NCI-H1436 (cell line): ENCODE measurements at places on chromosomes 2 and 18.

DNA sequence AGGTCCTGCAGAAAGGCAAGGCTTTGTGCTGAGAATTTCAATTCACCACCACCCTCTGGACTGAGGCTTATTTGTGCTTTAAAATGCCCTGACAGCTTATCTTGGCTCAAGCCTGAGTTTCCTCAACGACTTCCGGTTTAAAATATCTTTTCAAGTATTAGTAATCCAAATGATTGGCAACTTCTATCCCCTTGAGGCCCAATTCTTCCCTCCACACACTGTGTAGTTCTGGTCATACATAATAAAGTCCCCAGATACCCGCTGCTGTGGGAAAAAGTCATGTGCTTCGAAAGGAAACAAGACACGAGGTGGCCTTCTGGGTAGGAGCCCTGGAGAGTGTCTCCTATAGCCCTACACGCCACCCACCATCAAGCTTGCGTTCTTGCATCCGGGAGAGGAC, 393.4 kb downstream of the ALK start:
- no peak for DNase-seq

- no peak for DNase-seq
Measured at GRCh38 chr18:43393174-43393573, 115.9 kb upstream of the SYT4 start.

DNA sequence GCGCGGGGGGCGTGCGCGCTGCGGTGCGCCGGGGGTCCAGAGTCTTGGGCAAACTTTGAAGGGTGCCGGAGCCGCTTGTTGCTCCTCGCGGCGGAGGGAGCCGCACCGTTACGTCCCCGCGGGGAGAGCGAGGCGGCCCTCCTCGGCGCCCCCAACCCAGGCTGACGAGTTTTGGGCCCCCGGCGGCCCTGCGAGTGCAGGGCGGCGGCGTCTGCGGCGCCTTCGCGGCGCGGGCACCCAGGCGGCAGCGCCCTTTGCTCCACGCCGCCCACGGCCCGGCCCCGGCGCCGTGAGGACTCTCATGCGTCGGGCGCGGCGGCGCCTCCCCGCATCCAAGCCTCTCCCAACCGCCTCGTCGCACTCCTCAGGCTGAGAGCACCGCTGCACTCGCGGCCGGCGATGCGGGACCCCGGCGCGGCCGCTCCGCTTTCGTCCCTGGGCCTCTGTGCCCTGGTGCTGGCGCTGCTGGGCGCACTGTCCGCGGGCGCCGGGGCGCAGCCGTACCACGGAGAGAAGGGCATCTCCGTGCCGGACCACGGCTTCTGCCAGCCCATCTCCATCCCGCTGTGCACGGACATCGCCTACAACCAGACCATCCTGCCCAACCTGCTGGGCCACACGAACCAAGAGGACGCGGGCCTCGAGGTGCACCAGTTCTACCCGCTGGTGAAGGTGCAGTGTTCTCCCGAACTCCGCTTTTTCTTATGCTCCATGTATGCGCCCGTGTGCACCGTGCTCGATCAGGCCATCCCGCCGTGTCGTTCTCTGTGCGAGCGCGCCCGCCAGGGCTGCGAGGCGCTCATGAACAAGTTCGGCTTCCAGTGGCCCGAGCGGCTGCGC, 814 bp downstream of the FZD7 start:
- DNase-seq = no peak

DNA sequence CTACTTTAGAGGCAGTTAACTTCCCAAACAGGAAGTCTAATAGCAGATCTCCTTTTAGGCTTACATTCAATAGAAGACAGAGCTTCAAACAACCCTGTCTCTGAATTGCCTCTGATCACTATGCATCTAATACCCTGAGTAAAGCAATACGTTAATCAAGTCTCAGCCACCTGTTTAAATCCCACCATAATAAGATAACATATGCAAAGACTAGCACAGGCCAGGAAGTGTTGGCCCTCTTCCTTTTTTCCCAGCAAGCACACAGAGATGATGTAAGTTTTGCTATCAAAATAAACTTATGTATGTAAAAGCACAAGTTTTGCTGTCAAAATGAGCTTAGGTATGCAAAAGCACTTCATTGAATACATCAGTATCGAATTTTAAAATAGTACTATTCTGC, 385.5 kb downstream of the RND3 start:
- no peak for DNase-seq

GRCh38 chr2:183089192-183089851, 10.8 kb downstream of the DUSP19 start:
- no peak for DNase-seq

- peak; percentile 44 for DNase-seq
Measured at GRCh38 chr2:209688385-209688784, 83.2 kb upstream of the UNC80 start.

DNA sequence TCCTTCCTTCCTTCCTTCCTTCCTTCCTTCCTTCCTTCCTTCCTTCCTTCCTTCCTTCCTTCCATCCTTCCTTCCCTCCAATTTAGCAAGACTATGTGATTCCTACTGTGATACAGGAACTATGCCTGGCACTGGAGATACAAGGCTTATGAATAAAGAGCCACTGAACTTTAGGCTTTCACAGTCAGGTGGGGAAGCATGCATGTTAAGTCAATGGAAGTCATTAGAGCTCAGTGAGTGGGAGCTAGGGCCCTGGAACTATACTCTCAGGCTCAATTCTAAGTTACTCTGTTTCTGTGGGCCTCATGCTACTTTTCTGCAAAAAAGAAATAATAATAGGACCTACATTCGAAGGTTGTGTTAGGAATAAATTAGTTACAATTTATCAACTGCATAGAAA, 527.6 kb upstream of the ZEB2 start:
- no peak for DNase-seq

DNA sequence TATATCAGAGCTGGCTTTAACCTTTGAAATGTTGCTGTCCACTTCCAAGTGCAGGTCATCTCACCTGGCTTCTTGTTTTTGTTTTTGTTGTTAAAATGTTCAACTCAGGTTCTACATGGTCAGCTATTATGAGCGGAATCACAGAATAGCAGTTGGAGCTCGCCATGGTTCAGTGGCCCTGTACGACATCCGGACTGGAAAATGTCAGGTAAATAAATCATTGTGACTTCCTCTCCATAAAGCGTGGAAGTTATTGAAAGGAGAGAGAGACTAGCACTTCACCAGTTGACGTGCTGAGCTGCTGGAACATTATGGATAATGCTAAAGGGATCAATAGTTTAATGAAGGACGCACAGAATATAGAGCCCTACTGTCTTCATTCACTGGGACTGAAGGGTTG, 184.6 kb upstream of the BOD1L2 start:
- DNase-seq = no peak

GRCh38 chr2:128599700-128600099, 281.0 kb upstream of the HS6ST1 start:
- DNase-seq = no peak

DNA sequence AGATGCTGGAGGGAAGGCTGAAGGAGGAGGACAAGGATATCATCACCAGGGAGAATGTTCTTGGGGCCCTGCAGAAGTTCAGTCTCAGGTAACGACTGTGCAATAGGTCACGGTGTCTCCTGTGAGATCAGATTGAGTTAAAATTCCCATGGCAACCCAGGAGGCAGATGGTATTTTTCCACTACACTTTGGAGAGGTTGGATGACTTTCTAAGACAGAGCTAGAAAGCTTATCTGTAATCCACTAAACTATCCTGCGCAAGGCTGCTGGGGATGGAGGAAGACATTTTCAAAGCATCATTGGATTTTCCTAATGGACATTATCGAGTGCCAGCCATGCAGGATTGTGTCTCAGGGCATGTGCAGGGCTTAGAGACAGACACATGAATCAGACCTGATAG, 74.6 kb downstream of the ARMC9 start:
- no peak for DNase-seq

- no peak for DNase-seq
Measured at GRCh38 chr2:88003074-88003755, 13.1 kb downstream of the RNU2-63P start.

- DNase-seq = no peak
Measured at GRCh38 chr2:64153811-64154210, 9.6 kb upstream of the PELI1 start.

DNA sequence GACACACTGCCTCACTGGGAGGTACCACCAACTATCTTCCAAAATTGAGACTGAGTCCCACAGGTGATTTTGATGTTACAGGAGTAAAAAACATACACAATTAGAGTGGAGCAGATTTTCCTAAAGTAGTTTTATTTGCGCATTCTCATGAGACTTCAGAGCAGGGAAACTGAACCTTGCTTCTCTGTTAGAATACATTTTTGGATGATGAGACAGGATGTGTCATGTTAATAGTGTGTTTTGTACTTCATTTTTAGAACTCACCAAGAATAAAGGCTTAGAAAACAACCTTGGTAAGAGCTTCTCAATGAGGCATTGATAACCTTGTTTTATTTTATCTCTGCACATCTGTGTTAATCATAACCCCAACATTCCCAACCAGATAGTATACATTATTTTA, 310.2 kb upstream of the GALNT5 start:
- DNase-seq = no peak

DNA sequence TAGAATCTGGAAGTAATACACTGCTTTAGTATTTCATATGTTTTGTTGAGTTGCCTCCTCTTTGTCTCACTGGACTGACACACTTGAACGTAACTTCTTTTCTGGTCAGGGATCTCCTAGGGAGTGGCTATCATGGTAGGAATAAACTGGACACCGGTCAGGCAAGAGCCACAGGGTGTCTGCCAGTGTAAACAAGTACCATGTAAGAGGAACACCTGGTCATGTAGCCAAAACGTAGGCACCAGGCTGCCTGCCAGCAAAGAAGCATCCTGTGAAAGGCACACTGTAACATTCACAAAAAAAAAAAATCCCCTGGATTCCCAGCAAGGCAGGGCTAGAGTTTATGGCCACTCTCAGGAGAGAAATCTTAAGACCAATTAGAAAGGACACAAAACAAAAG, 372.8 kb upstream of the RND3 start:
- no peak for DNase-seq

- DNase-seq = no peak
Measured at GRCh38 chr2:88698498-88699233, 7.2 kb downstream of the RPIA start.

GRCh38 chr2:179234658-179235240, 29.9 kb downstream of the SESTD1 start:
- DNase-seq = no peak

GRCh38 chr2:203988500-203989260, 52.1 kb downstream of the ICOS start:
- DNase-seq = no peak

DNA sequence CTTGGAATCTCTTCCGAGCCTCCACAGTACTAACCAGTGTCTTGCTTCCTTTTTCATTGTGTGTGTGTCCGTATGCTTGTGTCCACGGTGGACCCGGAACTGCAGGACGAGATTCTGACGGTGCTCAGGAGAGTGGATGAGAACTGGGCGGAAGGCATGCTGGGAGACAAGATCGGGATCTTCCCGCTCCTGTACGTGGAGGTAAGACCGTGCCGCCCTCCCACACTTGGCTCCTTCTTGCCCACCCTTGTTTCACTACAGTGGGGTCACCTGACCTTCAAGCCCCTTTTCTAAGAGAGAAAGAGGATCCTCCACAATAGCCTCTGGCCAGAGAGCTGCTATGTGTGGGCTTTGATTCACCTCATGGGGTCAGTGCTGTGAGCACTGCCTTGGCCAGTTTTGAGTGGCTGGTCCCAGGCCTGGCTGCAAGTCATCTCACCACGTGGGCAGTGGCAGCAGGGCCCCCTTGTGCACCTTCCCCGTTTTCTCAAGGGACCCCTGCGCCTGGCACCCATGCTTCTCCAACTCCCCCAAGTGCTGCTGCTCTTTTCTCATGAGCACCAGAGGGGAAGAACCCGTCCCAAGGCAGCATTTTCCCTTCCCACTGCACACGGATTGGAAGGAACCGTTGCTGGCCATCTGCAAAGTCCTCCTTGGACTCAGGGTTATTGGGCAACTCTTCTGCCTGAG, 242.1 kb downstream of the SEPTIN10 start:
- no peak for DNase-seq

GRCh38 chr2:136000502-136000901, 15.1 kb upstream of the DARS1 start:
- DNase-seq = no peak

- DNase-seq = no peak
Measured at GRCh38 chr18:67280486-67281242, 235.9 kb downstream of the DSEL start.

GRCh38 chr2:85504778-85505261, 34.1 kb upstream of the MAT2A start:
- DNase-seq = peak; percentile 25

DNA sequence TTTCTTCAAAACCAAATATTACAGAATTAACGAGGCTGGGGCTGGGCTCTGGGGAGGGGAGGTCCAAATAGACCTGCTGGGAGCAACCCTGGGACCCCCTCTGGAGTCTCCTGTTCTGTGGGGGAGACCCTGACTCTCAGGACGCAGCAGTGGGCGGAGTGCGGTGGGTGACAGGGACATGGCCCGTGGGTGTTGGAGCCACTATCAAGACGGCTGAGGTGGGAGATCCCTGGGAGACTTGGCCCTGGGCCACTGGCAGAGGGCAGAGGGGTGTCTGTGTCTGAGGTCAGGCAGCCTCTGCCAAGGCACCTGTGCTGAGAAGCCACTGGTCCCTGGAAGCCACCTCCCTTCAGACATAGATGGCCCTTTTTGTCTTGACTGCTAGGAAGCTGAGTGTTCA, 79.5 kb upstream of the CTDP1 start:
- DNase-seq = no peak

DNA sequence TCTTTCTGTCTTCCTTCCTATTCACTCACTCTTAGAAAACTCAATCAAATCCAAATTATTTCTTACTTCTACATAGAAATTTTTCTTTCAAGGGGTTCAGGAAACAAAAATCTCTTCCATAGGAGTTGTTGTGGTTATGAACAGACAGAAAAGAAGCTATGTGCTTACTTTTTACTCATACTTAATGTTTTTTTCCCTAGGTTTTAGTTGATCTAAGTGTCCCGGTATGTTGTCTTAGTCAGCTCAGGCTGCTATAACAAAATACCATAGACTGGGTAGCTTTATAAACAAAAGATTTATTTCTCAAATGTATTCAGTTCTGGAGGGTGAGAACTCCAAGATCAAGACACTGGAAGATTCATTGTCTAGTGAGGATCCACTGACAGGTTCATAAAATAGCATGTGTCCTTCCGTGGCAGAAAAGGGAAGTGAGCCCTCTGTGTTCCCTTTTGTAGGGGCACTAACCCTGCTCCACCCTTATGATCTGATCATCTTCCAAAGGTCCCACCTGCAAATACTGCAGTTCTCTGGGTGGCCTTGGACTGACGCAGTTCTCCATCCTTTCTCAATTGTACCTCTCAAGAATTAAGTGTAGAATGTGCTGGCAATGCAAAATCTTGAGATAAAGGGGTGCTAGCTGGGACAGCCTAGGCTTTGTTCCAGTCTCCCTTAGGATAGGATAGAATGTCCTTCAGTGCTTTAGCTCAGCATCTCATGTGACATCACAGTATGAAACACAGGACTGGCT, 14.4 kb upstream of the VRK2 start:
- DNase-seq = no peak

- DNase-seq = no peak
Measured at GRCh38 chr2:175187378-175187777, 5.9 kb upstream of the ATP5MC3 start.

GRCh38 chr2:129806317-129806716, 173.1 kb upstream of the RAB6C start:
- no peak for DNase-seq

GRCh38 chr2:220619525-220620220, 952.4 kb downstream of the EPHA4 start:
- peak; percentile 17 for DNase-seq
